ENCODE measurements at places on chromosomes 5 and 9.

DNA sequence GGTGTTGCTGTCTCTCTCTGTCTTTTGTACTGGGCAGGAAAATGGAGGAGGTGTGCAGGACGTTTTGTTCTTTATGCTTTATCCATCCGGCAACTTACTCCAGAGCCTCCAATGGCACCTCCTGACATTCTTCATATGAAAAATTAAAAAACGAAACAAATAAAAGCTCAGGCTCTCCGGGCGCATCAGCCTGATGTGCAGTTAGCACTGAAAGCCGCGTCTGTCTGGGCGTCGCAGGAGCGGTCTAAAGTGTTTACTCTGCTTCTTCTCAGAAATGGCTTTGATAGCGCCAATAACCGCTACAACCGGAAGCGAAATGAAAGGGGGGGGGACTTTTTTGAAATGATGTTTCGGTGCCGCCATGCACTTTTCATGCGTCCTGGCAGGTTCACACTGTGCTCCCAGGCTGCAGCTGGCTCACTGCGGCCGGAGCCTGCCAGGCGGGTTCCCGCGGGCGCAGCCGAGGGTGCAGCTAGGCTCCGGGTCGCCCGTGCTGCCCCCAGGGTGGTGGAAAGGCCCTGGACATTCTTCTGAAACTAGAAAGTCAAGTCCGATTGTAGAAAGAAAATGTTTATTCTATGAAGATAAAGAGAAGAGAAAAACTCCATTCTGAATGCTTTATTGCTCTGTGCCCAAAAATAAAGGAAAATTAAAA, 407.7 kb upstream of the IRX1 start:
- no peak for DNase-seq

GRCh38 chr5:178473854-178474253, 116.3 kb downstream of the COL23A1 start:
- no peak for DNase-seq

- DNase-seq: no peak
Measured at GRCh38 chr5:115262011-115262320, 711 bp downstream of the PGGT1B start.

DNA sequence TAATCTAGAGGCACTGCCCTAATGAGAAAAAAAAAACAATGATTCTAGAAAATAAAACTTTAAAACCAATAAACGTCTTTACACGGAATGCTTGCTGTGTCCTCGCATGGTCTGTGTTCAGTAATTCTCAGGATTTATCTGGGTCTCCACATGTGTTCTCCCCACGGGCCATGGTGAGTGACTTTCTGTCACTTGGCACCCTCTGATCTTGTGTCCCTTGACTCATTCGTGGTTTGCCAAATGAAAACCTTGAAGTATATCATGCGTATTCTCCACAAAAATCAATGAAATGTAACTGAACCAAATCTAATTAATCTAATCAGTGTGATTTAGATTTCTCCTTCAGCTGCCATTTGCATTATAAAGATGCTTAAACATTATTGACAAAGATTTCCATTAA, 48.0 kb downstream of the UBE2QL1 start:
- no peak for DNase-seq

DNA sequence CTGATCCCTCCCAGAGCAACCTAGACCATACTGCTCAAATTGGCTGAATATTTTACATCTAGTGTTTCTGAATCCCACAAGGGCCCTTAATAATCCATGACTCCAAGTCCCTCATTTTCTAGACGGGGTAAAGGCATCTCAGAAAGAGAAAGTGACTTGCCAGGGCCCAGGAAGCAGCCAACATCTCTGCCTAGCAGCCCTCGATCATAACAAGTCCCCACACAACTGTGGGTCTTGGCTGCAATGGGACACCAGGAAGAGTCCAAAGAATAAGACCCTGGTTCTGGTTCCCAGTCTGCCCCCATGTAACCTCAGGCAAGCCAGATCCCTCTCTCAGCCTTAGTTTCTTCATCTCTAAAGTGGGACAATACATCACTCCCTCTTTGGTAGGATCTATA, 6.3 kb downstream of the ANXA6 start:
- DNase-seq: peak; percentile 31

GRCh38 chr9:14080959-14081542, 232.9 kb downstream of the NFIB start:
- DNase-seq: no peak

- no peak for DNase-seq
Measured at GRCh38 chr5:90793183-90793582, 234.6 kb downstream of the ADGRV1 start.
